ENCODE measurements at places on chromosomes 1 and 21.

DNA sequence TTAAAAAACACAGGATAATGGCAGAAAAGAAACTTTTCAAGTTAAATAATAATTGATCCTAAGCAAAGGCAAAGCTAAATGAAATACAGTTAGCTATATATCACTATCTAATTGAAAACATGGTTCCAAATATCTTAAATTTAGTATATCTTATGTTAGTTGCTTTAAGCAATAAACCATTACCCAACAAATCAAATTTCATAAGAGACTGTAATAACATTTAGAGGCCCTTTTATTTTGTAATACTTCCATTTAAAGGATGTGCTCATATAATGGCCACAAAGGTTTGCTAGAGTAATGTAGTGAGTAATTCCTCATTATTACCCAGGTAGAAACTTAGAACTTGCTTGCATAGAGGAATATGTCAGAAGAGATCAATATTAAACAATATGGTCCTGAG lies 32.3 kb downstream of the RPL5 start:
- no peak for DNase-seq

DNA sequence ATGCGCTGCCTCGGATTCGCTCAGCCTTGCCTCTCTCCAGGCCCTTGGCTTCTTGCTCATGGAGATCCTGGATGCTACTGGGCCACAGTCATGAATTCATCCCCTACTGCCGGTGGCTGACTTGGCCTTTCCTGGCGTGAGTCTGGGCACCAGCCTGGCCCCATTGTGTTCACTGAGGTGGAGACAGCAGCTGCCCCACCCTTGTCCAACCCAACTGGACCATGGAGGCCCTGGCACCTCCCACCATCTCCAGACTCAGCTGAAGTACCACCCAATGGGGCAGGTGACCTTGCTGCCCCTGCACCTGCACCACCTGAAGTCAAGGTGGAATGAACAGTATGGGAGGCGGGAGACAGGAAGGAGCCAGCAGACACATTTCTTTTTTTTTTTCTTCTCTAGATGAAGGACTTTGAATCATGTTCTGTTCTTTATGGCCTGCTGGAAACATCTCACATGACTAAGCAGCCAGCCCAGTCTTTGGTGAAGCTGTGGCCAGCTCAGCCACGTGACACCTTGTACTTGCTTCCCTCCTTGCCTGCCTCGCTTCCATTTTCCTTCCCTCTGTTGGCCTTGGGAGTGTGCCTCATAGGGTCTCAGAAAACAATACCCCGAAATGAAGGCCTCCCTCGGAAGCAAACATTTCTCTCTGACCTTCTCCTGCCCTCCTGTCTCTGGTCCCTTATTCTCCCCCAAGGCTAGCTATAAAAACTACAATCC lies 3.8 kb upstream of the SLC30A2 start:
- no peak for DNase-seq

GRCh38 chr1:223531742-223532341 lies 133.7 kb downstream of the CAPN8 start:
- peak; percentile 23 for DNase-seq

DNA sequence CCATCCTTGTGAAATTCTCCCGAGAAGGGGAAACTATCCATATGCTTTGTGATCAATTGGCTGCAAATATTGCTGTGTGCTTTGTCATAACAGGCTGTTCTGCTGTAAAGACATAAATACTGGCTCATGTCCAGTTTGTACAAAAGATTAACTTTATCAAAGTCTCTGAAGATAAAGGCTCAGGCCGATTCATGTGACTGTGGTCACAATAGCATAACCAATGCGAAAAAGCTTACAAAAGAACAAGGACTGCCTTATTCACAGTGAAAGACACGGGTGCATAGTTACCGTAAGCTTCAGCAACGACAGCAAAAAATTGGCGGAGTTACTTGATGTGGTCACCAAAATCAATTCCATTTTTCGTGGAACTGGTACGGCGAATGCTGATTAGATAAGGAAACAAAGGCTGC lies 173.6 kb upstream of the CHRM3 start:
- no peak for DNase-seq
